ENCODE measurements at places on chromosomes 7 and 10.
A peak's percentile ranks its signal among the peaks of the same experiment; 100 is the strongest.

DNA sequence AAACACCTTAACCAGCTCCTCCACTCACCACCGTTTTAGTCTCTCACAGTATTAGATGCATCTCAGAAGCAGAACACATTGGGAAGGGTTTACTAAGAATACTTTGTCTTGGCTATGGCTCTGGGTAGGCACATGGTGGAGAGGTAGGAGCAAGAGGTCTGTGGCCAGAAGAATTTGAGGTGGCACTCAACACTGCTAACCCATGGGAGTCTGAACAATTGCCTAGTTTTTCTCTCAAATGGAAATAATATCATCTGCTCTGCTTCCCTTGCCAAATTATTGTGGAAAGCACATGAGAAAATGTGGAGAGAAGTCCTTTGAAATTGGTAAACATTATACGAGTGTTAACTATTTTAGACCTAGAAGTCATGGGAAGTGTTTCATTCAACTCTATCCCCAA is 214.3 kb downstream of the SKAP2 start:
- no peak for DNase-seq

DNA sequence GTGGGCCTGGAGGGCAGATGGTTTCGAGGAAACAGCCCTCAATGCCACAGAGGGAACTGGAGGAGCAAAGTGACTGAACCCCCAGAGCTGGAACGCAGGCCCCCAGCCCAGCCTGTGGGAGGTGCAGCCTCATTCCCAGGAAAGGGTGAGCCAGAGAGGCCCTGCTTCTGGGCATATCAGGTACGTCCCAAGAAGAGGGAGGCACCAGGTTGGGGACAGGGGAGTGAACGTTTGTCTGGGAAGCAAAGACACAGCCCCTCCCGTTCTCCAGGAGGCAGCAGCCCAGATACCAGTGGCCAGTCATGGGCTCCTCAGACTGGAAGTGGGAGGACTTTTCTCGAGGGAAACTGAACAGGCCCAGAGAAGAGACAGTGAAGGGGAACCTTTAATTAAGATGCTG is 74.3 kb upstream of the RET start:
- no peak for DNase-seq

DNA sequence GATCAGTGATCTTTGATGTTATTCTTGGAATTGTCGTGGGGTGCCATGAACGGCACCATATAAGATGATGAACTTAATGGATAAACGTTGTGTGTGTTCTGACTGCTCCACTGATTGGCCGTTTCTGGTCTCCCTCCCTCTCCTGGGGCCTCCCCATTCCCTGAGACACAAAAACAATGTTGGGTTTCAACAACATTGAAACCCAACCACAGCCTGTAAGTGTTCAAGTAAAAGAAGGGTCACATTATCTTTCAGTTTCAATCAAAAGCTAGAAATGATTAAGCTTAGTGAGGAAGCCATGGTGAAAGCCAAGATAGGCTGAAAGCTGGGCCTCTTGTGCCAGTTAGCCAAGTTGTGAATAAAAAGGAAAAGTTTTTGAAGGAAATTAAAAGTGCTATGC is 19.5 kb downstream of the EN2 start:
- no peak for DNase-seq

- no peak for DNase-seq
Observed at GRCh38 chr7:1668396-1669063, 1.5 kb upstream of the ELFN1 start.

DNA sequence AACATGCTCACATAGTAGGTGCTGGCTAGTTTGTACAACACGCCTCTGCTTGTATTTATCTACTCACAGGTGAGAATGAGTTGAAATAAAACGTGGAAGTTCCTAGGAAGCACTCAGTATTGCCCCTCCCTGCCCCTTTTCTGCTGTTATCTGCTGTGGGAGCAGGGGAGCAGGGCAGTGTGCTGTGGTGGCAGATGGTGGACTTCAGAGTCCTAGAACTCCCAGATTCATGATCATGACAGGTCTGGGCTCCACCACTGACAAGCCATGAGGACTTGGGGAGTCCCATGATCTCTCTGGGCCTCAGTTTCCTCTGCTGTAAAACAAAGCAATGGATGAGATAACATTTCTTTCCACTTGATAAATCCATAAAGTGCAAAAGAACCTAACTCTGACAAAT is 11.6 kb upstream of the PRKCQ start:
- DNase-seq, result no peak

- no peak for DNase-seq
Observed at GRCh38 chr7:102147008-102147407, 139.7 kb upstream of the SH2B2 start.

- no peak for DNase-seq
Observed at GRCh38 chr7:116161728-116162127, 48.6 kb upstream of the TES start.

DNA sequence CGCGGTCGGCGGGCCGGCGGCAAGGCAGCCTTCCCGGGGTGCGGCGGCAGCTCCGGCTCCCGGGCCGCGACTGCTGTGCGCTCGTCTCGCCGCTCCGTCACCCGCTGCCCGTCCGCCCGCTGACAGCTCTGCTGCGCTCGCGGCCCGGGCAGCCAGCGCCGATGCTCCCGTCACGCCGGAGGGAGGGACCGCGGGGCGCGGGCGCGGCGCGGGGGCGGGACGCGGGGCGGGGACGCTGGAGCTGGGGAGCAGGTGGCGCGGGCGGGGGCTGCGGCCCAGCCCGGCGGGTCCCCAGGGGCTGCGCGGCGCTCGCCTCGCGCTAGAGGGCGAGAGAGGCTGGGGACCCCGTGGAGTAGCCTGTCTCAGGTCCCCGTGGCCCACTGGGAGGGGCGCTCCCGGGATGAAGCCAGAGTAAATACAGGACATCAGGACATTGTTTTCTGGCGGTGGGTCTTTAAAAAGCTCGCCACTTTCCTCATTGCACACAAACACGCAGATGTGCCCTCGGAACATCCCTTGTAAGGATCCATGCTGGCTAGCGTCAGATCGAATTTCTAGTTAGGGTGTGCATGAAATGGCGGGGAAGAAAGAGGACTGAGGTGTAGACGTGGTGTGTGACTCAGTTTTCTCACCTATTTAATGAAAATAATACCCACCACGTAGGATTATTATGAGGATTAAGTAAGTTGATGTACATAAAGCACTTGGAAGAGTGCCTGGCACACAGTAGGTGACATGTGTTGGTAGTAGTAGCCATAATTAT is at the start of gene ELAPOR2:
ELAPOR2 (minus strand) TSS at position 130 of the 763 bp plus-strand sequence. CDS start 141 bp downstream, outside the sequence.
- DNase-seq, result no peak

DNA sequence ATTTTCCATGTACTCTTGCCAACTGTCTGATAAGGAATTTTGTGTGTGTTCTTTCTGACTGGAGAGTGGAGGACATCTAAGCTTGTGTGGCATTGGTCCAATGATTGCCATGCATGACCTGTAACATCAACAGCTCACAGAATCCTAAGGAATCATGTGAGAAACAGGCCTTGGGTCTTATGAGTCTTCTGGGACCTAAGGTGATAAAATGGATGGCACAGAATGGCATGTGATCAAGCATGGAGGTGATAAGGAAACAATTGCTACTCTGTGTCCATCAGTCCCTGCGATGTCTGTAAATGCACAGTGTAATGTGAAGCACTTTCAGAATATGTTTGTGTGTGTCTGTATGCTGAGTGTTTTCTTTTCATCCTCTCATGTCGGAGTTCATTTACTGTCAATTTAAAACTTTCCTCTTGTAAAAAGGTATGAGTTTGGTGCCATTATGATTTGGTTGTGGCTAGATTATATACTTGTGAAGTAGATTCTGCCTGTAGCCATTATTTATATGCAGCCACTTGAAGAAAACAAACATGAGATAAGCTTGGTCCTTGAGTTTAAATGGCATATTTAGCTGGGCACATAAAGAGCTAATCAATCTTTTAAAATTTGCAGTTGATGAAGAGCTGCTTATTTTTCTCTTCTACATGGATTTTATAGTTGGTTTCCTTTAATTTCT is 127.5 kb downstream of the VPS50 start:
- no peak for DNase-seq

DNA sequence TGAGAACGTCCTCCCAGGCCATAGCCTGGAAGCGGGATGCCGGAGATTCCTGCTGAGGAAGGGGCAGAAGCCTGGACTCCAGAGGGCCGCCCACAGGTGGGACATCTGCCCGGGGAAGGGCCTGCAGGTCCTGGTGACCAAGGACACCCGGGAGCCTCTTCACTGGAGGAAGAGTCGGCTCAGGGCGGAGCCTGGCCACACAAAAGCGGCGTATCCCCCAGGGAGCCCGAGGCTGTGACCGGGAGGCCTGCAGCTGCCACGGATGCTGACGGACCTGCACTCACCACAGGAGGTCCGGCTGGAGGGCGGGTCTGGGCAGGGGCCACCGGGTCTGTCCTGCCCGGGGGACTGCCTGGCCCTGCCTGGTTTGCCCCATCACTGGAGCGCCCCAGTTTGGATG is 15.5 kb upstream of the ADGRA1 start:
- no peak for DNase-seq

DNA sequence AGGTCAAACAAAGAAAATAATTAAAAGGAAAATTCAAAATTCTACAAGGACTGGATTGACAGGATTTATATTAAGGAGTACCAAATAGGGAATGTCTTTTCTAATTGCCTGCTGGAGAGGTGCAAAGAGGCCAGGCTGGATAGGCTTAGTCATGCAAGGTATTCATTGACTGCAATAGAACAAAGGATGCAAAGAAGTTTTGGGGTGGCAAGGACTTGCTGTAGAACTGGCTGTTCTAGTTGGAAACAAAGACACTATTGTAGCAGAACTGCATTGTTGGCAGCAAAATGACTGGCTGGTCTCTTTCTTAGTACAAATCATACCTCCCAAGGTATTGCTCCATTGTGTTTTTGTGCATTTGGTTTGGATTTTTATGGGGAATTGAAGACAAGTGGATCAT is 10.1 kb downstream of the ITGB8 start:
- DNase-seq, result no peak

GRCh38 chr7:45359776-45360175 is 202.2 kb downstream of the RAMP3 start:
- DNase-seq, result no peak

DNA sequence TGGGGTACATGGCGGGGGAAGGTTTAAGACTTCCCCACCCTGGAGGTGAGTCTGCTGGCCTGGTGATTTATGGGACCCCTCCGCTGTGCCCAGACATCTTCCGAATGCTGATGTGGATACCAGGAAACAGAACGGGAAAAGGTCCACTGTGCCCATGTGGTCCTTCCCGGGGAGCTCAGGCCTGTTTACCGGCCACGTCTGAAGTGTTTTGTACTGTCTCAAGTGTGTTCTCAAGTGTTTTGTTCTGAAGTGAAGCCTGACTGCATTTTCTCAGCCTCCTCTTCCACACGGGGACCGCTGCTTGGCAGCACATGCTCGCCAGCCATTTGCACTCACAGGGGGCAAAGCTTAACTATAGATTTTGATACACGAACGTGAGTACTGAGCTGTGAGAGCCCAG is 127.2 kb downstream of the TEX36 start:
- DNase-seq, result no peak

- DNase-seq, result no peak
Observed at GRCh38 chr10:79003183-79004100, 65.3 kb upstream of the ZMIZ1 start.

DNA sequence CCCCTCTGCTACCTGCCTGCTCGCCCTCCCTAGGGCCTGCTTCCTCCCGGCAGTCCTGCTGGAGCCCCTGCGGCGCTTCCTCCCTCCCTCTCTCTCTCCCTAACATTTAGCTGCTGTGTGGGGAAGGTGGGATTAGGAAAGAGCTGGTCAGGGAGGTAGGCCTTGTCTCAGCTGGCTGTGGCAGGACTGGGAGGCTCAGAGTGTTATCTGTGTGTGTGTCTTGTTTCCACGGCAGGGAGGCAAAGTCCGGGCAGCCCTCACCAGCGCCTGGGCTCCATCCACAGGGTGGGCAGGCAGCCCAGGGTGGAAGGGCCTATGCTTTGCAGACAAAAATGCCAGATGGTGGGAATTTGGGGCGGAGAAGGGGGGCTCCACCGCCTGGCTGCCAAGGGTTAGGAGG is 105.7 kb downstream of the RPS24 start:
- no peak for DNase-seq

GRCh38 chr7:145082366-145083161 is 246.7 kb upstream of the TPK1 start:
- DNase-seq, result no peak

DNA sequence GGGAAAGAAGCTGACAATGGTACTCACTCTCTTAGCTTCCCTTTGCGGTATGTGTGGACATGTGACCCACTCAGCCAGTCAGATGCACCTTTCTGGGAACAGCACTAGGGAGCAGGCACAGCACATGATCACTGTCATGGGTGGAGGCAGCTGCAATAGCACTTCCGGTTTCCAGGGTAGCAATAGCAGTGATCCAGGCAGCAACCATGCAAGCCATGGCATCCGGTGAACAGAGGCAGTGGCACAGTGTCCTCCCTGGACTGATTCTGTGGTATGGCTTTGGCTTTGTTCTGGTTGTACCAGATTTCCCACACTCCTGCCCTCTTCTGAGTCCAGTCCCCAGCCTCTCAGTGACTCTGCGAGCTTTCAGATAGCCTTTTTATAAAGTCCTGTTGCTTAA is 86.8 kb upstream of the NAMPT start:
- peak; percentile 16 for DNase-seq

GRCh38 chr10:46520941-46521340 is 35.5 kb downstream of the GPRIN2 start:
- DNase-seq, result no peak

GRCh38 chr10:50347394-50347802 is 96.1 kb upstream of the ASAH2 start:
- DNase-seq, result no peak

DNA sequence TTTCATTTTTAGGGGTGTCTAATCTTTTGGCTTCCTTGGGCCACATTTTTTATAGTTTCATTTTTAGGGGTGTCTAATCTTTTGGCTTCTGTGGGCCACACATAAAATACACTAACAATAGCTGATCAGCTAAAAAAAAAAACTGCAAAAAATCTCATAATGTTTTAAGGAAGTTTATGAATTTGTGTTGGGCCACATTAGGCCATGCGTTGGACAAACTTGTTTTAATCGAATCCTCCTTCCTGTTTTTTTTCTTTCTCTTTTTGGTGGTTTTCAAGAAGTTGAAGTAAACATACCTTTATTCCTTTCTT is 37.4 kb downstream of the ZNRF2 start:
- no peak for DNase-seq

DNA sequence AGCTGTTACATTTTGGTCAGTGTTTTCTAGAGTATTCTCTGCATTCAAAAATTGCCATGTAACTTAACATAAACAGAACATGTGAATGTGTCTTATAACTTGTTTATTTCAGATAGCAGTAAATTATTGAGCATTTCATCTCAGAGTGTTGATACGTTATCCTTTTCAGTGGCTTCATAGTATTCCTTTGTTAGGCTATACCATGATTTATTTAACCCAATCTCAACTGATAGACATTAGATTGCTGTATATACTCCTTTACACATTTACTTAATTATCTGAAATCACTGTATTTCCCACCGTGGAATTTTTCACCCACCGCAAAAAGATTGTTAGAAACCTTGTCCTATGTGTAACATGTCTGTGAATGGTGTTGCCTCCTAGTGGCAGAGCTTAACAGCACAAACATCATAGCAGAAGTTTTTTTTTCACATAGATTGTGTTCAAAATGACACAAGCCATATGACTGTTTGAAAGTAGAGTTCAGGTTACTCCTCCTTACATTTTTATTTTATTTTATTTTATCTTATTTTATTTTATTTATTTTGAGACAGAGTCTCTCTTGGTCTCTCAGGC is 21.4 kb downstream of the SLF2 start:
- peak; percentile 21 for DNase-seq
